A673 (cell line): ENCODE measurements at places on chromosomes 4 and X. TPM values are rescaled to one million over a fixed set of nuclear protein-coding genes. Genes with fewer than 3 reads are reported as not detected.

Gene GJB1
- total RNA-seq: not detected in 2 replicates

Gene WAS
- total RNA-seq: 0.90 and 1.1 TPM in 2 replicates

Gene CDKL5
- 7.5 and 9.2 TPM in 2 replicates for total RNA-seq

Gene IL2
- not detected in 2 replicates for total RNA-seq

Gene IL3RA
- 0.49 and 0.52 TPM in 2 replicates for total RNA-seq

Gene CPLX1
- total RNA-seq: 4.6 and 6.6 TPM in 2 replicates

Gene RNF4
- total RNA-seq: 113 and 119 TPM in 2 replicates

Gene SSX2
- 0.88 and 1.9 TPM in 2 replicates for total RNA-seq

Gene IGFBP7
- total RNA-seq: not detected in 2 replicates

Gene CXCL11
- 0.30 and 0.50 TPM in 2 replicates for total RNA-seq

Gene APELA
- total RNA-seq: 16.5 and 16.9 TPM in 2 replicates

Gene MANBA
- total RNA-seq: 4.0 and 5.5 TPM in 2 replicates

Gene CYSLTR1
- 2.1 TPM in 2 replicates for total RNA-seq

Gene NUDT11
- total RNA-seq: 44.6 and 52.4 TPM in 2 replicates

Gene LARP7
- total RNA-seq: 40.6 and 40.8 TPM in 2 replicates

Gene IBSP
- total RNA-seq: not detected in 2 replicates

Gene HS3ST1
- not detected in 2 replicates for total RNA-seq

Gene SMR3B
- total RNA-seq: 1.7 and 2.0 TPM in 2 replicates

Gene SMIM10L2A
- 1.8 and 2.3 TPM in 2 replicates for total RNA-seq
